ENCODE measurements at places on chromosomes 2 and 18. TPM values are rescaled to one million over a fixed set of nuclear protein-coding genes. Genes with fewer than 3 reads are reported as not detected.

The PRSS56 gene
- not detected for total RNA-seq

The SERPINB3 gene
- not detected for total RNA-seq

The EGR4 gene
- not detected for total RNA-seq

The CIB4 gene
- not detected for total RNA-seq

The RASGRP3 gene
- 4.1 TPM for total RNA-seq

The UPP2 gene
- not detected for total RNA-seq
